T-cell (primary cell): ENCODE measurements at places on chromosomes 11 and 22.

GRCh38 chr22:49426618-49427266 is 400.9 kb downstream of the BRD1 start:
- no peak overlapping the region for H3K27ac ChIP-seq
- no peak overlapping the region for H3K4me3 ChIP-seq
- H3K4me1 ChIP-seq = no peaks in the 10 kb centered on the region
- DNase-seq = no peak
- no peaks in the 10 kb centered on the region for H3K36me3 ChIP-seq
- H3K27me3 ChIP-seq = peaks cover 39% of the 10 kb centered on the region

- H3K36me3 ChIP-seq = no peaks in the 10 kb centered on the region
- H3K4me1 ChIP-seq = no peaks in the 10 kb centered on the region
- DNase-seq = no peak
- no peak overlapping the region for H3K4me3 ChIP-seq
- H3K27ac ChIP-seq = no peak overlapping the region
- H3K27me3 ChIP-seq = no peaks in the 10 kb centered on the region
Measured at GRCh38 chr22:43563571-43563970, 151.8 kb downstream of the MPPED1 start.

DNA sequence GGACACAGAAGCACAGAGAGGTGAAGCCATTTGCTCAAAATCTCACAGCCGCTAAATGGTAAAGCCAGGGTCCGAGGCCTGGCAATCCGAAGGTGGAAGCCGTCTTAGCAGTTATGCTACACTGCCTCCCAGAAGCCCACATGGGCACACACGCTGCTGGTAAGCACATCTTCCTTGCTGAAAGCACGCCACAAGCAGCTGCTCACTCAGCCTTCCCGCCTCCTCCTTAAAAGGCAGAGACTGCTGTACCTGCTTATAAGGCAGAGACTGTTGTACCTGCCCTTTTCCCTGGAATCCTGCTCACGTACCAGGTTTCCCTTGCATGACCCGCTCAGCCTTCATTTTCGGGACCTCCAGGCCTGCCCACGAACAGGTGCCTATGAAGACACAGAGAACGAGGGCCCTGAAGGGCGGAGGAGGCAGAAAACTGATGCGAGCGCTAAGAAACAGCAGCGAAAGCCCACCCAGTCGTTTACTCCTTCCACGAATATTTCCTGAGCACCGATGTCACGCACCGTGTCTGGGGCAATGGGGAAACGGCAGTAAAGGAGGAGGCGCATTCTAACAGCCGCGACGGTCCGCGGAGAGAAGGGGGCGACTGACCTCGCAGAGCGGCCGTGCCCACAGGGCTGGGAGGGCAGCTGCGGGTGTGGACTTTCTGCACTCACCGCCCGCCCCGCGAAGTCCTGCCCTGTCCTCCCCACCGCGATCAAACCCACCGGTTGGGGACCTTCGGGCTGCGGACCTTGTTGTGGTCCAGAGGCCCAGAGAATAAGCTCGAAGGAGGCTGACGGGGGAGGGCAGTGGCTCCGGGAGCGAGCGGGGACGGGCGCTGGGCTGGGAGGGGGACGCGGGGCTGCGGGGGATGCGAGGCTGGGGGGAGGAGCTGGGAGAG is 13.0 kb downstream of the SPATA19 start:
- DNase-seq = no peak
- H3K27ac ChIP-seq = no peak overlapping the region
- H3K27me3 ChIP-seq = no peaks in the 10 kb centered on the region
- no peaks in the 10 kb centered on the region for H3K36me3 ChIP-seq
- H3K4me1 ChIP-seq = no peaks in the 10 kb centered on the region

DNA sequence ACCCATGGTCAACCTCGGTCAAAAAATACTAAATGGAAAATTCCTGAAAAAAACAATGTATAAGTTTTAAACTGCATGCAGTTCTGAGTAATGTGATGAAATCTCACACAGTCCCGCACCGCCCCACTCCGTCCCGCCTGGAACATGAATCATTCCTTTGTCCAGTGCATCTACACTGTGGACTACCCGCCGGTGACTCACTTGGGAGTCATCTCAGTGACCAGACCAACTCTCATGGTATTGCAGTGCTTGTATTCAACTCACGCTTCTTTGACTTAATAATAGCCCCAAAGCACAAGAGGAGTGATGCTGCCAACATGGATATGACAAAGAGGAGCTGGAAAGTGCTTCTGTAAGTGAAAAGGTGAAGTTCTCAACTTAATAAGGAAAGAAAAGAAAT is 48.8 kb downstream of the ARHGAP32 start:
- DNase-seq = no peak
- H3K27me3 ChIP-seq = no peaks in the 10 kb centered on the region
- no peaks in the 10 kb centered on the region for H3K36me3 ChIP-seq

DNA sequence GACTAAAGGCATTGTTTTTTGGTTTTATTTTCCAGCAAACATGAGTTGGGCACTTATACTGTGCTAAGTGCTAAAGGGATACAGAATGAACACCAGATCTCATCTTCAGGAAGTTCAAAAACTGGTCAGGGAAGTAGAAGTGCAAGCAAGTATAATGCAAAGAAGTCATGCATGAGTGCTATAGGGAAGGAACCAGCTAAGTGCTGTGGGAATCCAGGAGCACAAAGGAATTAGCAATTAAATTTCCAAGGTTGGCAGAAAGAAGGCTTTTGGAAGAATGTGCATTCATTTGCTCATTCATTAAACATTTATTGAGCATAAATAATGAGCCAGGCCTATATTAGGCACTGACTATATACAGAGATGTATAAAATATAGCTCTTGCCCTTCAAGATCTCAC is 143.7 kb upstream of the ARHGAP42 start:
- no peak for DNase-seq
- no peaks in the 10 kb centered on the region for H3K4me1 ChIP-seq
- H3K27me3 ChIP-seq = no peaks in the 10 kb centered on the region
- no peaks in the 10 kb centered on the region for H3K36me3 ChIP-seq

GRCh38 chr22:25668437-25668836 is 73.6 kb upstream of the MYO18B start:
- H3K36me3 ChIP-seq = no peaks in the 10 kb centered on the region
- no peak for DNase-seq
- no peak overlapping the region for H3K27ac ChIP-seq
- H3K4me3 ChIP-seq = no peak overlapping the region
- no peaks in the 10 kb centered on the region for H3K27me3 ChIP-seq
